ENCODE measurements at places on chromosomes 5 and 9. TPM values are rescaled to one million over a fixed set of nuclear protein-coding genes. Genes with fewer than 3 reads are reported as not detected.

The PALM2AKAP2 gene
- total RNA-seq, result 11.5 TPM

The RAB3C gene
- total RNA-seq, result 5.5 TPM

The PDZD2 gene
- 43.5 TPM for total RNA-seq

The BTNL3 gene
- total RNA-seq, result 0.50 TPM

The PRUNE2 gene
- 3.1 TPM for total RNA-seq

The OMD gene
- 122 TPM for total RNA-seq

The ENTREP1 gene
- total RNA-seq, result 2.4 TPM

The PCDHGA8 gene
- total RNA-seq, result 2.0 TPM

The FAM53C gene
- 27.7 TPM for total RNA-seq

The IL3 gene
- total RNA-seq, result not detected

The NMUR2 gene
- not detected for total RNA-seq

DNA sequence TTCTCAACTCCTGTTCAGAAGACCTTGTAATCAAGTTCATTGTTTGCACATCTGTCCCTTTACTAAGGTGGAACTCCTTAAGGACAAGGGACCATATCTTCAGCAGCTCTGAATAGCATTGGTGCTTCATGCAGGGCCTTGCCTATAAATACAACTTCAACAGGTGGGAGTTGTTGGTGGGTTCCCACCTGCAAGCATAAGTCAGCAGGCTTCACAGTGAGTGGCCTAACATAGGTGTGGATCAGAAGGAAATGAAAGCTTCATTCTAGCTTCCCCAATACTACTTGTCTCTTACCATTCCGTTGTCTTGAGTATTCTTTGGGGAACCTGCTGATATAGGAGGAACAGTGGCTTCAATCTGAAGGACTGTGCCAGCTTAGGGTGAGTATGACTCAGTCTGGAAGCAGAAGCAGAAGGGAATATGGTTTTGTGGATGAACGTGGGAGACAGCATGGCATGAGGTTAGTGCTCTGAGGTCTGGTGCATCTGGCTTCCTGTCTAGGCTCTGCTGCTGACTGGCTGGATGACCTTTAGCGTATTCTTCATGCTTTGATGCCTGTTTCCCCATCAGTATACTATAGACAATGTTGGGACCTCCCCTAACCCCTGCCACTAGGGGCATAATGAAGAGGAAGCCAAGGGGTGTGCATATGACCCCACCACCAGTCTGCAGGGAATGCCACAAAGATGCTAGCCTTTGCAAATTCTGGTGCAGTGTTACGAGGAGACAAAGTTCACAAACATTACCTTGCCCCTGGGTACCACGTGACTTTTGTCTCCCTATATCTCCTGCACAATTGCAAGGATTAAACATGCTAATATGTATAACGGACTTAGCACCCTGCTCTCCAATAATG is 192.3 kb downstream of the PALM2AKAP2 start:
- DNase-seq, result no peak

DNA sequence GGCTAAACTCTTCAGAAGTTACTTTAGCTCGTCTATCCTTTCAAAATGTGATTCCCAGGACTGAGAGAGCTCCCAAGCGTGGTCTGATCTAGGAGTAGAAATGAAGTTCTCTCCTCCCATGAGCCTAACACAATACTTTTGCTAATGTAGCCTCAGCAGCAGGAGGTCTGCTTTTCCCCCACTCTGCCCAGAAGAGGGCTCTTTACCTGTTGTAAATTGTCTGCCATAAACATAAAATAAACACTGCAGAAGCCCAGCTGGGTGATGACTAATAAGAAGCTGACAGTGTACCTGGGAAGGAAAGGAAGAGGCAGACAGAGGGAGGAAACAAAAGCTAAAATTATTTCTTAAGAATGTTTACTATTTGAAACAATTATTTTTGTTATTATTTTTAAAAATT is 15.4 kb downstream of the SLC36A3 start:
- DNase-seq, result no peak

DNA sequence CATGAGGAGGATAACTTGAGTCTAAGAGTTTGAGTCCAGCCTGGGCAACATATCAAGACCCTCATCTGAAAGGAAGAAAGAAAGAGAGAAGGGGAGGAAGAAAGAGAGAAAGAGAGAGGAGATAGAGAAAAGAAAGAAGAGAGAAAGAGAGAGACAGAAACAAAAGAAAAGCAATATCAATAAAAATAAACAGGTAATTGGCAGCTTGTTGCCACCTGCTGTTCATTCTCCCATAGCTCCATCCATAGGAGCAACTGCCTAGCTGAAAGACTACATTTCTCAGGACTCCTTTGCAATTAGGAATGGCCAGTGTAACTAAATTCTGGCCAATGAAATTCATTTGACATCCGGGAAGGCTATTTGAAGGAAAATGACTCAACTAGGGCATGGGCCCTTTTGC is 4.6 kb upstream of the TTC39B start:
- no peak for DNase-seq

DNA sequence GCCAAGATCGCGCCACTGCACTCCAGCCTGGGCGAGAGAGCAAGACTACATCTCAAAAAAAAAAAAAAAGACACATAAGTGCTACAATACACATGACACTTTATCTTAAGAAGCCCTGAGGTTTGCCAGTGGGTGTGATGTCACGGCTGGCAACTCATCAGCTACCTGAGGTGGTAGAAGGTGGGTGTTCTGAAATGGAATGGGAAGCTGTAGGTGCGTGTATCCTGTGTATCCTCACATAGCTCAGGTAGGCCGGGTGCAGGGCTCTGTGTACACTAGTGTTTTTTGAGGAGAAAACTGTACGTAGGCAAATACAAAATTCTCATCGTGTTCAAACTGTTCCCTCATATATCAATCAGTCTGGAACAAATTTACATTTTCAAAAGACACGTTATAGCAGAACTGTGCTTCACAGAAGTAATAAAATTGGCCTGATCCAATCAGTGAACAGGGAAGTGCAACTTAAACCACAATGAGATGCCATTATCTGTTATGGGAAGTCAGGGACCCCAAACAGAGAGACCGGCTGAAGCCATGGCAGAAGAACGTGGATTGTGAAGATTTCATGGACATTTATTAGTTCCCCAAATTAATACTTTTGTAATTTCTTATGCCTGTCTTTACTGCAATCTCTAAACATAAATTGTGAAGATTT is 10.4 kb downstream of the BICD2 start:
- DNase-seq, result no peak

DNA sequence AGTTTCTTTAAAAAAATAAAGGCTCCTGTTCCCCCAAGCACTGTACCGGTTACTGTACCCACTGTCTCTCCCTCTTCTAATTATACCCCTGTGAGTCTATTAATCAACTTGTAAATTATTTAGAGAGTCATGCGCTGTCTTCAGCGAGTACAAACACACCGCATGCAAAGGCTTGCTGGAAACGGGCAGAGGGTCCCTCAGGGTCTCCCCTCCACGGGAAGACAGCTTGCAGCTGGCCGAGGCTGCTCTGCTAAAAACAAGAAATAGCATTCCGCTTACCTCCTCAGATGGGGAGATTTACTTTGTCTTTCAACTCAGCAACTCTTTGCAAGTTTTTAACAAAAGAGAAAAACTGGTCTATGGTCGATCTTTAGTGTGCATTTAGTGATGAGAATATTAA is 71.8 kb downstream of the AK8 start:
- DNase-seq, result no peak

DNA sequence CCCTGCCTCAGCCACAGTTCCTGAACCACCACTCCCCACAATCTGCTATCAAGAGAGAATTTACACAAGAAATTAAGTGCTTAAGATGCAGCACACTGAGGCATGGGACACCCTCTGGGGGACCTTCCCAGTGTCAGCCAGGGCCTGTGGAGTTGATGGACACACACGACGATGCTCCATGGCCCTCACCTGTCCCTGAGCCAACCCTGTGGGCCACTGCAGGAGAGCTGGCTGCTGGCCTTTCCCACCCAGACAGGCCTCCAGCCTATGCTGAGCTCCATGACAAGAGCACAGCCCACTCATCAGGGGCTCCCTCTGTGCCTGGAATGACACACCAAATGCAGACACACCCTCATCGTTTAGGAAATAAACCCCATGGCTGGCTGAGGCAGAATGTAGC is 124.6 kb downstream of the ADAMTS16 start:
- DNase-seq, result no peak

- no peak for DNase-seq
Observed at GRCh38 chr5:57499262-57500050, 16.8 kb upstream of the ACTBL2 start.

GRCh38 chr5:149262315-149262714 is 9.3 kb upstream of the AFAP1L1 start:
- DNase-seq, result no peak

GRCh38 chr5:142143878-142144277 is 35.3 kb downstream of the NDFIP1 start:
- no peak for DNase-seq

DNA sequence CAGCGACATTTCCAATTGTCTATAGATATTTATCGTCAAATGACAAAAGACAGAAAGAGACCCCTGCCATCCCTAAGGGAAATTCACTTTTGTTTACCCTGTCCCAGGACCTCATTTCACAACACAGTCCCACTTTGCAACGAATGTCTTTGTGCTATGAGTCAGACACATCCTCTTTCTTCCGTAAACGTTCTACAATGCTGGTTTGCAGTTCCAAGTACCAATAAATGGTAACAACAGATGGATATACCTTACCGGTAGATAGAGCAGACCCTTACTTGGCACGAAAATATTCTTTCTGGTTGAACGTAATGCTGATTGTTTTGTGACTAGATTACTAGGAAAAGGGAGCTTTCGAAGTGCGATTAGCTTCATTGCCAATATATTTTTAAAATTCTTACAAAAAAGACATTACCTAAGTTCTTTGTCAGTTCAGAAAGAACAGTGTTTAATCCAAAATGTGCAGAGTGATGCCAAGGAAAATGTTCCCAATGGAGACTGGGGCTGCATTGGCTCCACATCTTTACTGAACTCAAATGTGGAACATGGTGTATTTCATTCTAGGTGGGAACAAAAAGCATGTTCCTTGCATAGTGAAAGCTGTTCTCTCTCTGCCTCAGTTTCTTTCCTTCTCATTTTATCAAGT is 202.5 kb upstream of the SLC27A6 start:
- DNase-seq, result no peak

DNA sequence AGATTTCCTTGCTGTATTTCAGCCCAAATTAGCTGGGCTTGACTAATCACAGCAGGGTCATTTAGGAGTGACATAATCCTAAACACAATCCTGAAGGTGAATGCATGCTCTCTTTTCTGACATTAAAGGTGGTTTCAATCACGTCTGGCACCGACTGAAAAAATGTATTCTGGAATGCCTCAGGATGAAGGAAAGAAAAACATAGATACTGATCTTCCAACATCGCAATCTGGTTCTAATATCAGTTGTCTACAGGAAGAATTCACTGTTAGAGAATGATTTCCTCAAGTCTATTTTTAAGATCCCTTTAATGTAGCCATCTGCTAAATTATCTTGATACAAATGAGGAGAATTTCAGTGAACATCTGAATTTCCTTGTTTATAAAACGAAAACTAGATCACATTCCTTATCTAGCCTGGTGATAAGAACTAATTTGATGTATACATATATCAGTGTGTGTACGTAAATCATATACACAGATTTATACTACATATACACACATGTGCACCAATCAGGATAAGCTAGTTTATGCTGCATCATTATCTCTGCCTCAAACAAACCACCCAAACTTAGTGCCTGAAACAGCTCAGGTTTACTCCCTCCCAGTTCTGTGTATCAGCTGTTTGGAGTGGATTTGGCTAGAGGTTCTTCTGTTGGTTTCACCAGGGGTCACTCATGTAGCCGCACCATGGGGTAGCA is 31.3 kb upstream of the TAS2R1 start:
- no peak for DNase-seq

DNA sequence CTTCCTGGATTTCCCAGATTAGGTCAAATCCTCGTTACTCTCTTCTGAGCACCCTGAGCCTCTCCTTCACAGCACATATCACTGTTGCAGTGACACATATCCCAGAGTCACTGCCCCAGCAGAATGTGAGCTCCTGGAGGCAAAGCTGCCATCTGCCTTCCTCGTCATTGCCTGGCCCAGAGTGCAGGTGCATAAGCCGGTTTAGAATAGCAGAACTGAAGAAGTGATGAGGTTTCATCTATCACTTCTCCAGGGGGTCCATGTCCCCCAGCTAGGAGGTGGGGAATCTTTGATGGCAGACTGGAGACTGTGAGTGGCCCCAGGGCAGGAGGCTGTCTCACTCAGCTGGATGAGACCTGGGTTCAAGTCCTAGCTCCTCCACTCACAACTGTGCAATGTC is 25.8 kb downstream of the NIPAL4 start:
- DNase-seq, result no peak

DNA sequence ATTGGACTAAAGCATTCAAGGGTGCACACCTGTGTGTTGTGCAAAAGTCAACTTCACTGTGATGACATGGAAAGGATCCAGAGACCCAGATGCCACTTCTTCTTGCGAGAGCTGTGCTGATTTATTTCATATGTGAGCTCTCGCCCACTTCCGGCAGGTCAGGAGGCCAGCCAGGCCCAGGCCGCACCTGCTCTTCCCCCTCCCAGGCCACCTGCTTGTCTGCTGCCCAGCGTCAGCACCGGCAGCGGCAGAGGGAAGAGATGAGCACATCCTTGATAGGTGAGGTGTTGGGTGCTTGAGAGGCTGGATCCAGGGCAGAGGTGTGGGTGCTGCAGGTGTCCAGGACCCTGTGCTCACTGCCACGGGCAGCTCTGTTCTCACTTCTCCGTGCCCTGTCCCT is 242.9 kb downstream of the FANCC start:
- no peak for DNase-seq

DNA sequence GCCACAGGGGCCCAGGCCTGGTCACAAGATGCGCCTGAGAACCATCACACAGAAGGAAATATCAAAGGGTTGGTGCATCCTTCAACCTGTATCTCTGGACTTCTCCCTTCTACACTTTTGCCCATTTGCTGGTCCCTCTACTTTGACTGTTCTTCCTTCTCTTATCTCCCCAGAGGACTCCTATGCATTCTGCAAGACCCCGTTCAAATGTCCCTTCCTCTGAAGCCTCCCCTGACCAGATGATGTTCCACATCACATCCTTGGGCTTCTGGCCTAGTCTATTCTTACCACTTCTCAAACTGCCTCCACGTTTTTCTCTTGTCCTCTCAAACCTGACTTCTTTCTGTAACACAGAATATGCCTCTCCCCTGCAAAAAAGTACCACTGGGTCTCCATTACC is 34.3 kb downstream of the STK10 start:
- no peak for DNase-seq

- DNase-seq, result no peak
Observed at GRCh38 chr9:112757940-112758339, 7.4 kb downstream of the SNX30 start.

GRCh38 chr9:135212961-135213360 is 125.5 kb downstream of the OLFM1 start:
- no peak for DNase-seq

GRCh38 chr9:13845460-13845859 is 468.5 kb downstream of the NFIB start:
- DNase-seq, result no peak
